DMS153 (cell line): ENCODE measurements at places on chromosomes 3 and 15.

GRCh38 chr3:149555927-149556326 is 81.4 kb downstream of the TM4SF4 start:
- DNase-seq, result no peak

- DNase-seq, result no peak
These were observed 9.8 kb upstream of the ANKDD1A start for GRCh38 chr15:64901914-64902313.

GRCh38 chr3:72301779-72302178 is 516.8 kb upstream of the PROK2 start:
- no peak for DNase-seq

DNA sequence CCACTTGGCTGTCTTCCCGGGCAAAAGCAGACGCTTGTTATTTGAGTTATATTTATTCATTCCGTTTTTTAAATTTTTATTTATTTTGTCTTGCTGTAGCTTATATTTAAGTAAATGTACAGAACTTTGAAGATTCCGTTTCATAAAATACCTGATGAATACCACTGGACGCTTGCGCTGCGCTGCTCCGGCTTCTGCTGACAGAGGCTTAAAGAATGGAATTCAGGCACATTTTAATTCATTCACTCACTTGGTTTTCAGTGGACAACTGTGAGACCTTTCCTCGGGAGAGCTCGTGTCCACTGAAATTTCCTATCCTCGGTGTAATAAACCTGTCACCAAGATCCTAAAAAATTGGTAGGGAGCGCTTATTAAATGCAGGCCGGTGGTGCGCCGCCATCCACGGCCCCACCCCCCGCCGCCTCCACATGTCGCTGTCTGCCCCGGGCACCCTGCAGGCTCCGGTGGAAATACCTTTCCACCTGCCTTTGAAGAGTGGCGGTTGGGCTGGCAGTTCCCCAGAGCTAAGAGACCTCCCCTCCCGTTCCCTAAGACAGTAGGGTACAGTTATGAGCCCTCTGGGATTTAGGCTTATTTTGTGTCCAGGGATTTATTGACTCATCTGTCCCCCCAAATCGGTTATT is 62.5 kb upstream of the UBE2E1 start:
- DNase-seq, result no peak

- no peak for DNase-seq
These were observed 152.6 kb downstream of the GREM1 start for GRCh38 chr15:32870240-32871033.

DNA sequence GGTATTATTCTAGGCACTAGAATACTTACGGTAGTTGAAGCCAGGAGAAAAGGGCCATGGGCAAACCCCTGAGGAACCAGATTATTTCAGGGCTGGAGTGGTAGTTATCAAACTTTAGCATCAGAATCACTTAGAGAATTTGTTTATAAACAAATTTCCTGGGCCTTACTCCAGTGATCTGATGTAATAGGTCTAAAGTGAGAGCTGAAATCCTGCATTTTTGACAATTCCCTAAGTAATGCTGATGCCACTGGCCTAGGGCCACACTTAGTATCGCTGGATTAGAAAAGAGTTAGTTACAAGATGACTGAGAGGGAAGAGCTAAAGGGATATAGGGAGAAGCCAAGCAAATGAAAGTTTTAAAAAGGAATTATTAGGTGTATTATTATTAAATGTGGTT is 412.5 kb upstream of the THRB start:
- no peak for DNase-seq

- no peak for DNase-seq
These were observed 39.4 kb upstream of the IDH2 start for GRCh38 chr15:90141646-90142045.

- DNase-seq, result no peak
These were observed 14.3 kb downstream of the ZBTB38 start for GRCh38 chr3:141382571-141382970.

DNA sequence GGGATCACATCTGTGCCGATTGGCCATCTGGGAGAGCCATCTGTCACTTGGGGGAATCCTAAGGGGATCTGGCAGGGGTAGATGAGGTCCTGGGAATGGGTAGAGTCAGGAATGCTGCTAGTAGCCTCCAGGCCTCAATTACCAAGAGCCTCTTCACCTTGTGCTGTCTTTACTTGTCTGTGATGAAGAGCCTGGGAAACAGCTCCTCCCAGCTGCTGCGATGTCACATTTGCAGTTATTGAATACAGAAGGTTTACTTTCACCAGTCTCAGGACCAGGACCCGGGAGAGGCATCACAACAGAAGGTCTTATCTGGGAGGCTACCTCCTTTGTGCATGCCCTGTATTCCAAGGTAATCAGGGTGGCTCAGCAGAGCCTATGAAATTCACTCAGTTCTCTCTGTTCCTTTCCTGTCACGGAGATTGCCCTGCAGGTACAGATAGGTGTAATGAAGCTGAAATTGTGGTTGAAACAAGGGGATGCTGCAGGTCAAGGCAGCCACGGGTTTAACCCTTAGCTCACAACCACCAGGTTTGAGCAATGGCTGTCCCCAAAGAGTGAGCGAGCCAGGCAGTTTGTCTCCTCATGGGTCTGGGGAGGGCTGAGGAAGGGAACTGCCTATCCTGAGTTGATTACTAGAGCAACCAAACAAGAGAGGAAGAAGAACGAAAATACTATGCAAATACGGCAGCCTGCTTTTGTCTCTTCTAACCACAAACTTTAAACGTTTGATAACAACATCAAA is 298.9 kb upstream of the RORA start:
- DNase-seq, result no peak

- no peak for DNase-seq
These were observed 100.3 kb upstream of the LIPC start for GRCh38 chr15:58331560-58331912.

DNA sequence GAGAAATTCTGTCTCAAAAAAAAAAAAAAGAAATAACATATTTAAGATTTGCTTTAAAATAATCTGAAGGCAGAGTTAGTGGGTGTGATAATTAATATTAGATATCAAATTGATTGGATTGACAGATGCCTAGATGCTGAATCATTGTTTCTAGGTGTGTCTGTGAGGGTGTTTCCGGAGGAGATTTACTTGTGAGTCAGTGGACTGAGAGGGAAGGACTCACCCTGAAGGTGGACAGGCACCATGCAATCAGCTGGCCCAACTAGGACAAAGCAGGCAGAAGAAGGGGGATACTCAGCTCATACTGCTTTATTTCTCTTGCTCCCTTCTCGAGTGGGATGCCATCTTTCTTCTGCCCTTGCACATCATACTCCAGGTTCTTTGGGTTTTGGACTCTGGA is 16.7 kb upstream of the RPL24 start:
- DNase-seq, result no peak

- no peak for DNase-seq
These were observed 33.6 kb downstream of the ZNF280D start for GRCh38 chr15:56699743-56700142.

- no peak for DNase-seq
These were observed 116.0 kb downstream of the FOXB1 start for GRCh38 chr15:60120100-60120499.

DNA sequence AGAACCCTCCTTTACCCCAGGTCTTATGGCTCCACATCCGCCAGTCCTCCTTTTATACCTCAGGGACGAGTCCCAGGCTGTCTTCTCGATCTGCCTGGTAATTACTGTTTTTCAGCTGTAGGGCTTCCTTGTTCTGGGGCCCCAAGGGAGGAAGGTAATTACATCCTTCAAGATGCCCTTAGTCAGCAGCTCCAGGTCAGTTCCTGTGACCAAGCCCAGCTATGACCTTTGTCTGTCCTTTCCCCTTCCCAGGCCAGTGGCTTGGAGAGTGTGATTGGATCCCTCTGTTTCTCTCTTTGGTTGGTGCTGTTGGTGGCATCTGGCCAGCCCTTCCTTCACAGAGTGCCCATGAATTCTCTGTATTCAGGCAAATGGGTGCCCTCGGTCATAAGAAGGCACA is 92.6 kb downstream of the AAGAB start:
- DNase-seq, result no peak

GRCh38 chr3:64648927-64649906 is 38.6 kb downstream of the ADAMTS9 start:
- DNase-seq, result no peak

- DNase-seq, result peak; percentile 16
These were observed 74.0 kb upstream of the RAD18 start for GRCh38 chr3:9037144-9037711.

- no peak for DNase-seq
These were observed 404.5 kb downstream of the PDCD6IP start for GRCh38 chr3:34202975-34203374.

DNA sequence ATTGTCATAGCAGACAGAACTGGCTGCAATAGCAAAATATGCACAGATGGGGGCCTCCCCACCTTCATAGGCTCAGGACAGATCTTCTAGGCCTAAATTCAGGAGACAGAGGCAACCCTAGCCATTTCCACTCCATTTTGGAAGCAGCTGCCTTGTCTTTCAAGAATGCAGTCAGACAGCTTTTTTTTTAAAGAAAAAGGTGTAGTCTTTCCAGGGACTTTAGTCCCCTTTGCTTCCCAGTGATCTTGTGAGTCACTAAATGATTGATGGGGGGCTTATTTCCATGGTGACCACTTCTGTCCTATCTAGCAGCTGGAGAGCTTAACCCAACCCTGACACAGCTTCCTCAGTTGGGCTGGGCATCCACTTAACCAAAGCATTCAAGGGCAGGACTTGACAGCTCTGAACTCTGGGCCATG is 165.9 kb downstream of the TPRG1 start:
- no peak for DNase-seq

- DNase-seq, result no peak
These were observed 147.1 kb upstream of the CNTN6 start for GRCh38 chr3:945738-946137.

DNA sequence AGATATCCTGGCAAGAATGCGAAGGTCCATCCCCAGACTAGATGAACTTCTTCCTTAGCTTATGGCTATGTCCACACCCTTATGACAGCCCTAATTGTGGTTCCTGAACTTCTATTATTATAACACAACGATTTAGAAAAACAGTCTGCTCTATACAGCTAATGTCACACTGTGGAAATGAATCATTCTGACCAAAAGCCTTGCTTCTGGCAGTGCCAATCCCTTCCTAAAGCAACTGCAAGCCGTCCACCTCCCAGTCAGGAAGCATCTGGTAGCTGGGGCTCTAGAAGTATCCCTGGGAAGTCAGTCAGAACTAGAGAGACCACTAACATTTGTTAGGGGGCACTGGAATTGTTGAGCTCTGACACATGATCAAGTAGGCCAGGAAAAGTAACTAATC is 45.0 kb downstream of the MYO5A start:
- no peak for DNase-seq

GRCh38 chr3:145801696-145802095 is 359.3 kb downstream of the PLOD2 start:
- no peak for DNase-seq
